ENCODE measurements at places on chromosomes 7 and 10.

DNA sequence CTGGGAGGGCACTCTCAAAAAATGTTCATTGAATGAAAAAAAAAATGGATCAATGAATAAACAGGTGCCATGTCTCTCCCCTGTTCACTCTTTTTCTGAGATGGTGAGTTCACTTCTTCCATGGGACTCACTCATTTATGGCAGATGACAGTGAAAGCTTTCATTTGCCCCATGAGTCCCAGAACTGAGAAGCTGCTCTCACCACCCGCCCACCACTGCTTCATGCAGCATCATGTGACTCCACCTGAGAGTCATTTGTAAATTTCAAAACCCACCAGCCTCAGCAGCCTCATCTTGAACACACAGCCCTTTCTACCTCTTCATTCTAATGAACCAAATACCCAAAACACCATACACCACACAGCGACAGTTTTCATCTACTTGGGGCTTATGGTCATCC is 64.9 kb downstream of the SCRN1 start:
- DNase-seq: no peak

DNA sequence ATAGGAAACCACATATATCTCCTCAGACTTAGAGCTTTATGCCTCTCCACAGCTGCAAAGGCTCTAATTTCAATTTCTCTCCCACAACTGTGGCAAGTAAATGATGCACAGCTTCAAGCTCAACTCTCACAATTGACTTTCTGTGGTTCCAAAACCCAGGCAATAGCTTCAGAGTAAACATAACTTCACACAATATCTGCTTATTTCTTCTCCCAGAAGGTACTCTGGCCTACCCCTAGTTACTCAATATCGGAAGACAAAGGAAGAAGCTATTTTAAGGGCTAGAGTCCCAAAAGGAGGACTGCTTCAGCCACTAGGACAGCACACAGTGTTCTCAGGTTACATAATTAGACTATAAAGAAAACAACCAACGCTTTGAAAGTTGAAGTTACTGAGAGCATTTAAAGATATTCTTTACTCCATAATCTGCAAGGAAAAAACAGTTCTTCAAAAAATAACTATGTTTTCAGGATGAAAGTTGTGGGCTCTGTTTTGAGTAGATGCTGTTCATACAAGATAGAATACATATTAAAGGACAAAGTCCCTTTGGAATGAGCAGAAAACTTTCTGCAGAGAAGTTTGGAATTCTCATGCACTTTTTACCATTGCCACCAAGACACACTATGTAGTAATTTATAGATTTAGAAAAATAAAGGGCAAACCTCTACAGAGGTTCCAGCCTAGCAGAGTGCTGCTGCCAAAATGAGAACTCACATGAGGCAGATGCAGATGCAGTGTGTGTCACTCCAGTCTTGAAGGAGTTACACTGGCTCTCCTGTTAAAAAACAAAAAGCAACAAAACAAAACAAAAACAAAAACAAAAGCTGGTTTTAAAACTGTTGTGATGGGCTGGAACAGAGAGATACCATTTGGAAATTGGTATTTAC is 81.8 kb downstream of the NT5C2 start:
- no peak for DNase-seq

DNA sequence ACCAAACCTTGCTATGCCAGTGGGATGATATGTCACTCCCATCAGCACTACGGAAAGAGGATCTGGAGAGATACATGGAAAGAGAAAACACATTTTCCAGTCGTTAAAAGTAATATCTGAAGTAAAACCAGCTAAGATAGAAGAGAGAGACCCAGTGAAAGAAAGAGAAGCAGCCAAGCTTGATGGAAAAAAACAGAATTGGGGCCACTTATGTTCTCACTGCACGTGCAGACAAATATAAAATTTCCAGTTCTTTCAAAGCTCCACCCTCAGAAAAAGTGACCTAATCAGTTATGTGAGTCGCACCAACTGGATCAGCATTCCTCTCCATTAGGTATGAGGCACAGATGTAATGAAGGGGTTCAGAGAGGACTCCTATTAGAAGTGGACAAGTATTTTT is 266.1 kb downstream of the MTERF1 start:
- DNase-seq: no peak

DNA sequence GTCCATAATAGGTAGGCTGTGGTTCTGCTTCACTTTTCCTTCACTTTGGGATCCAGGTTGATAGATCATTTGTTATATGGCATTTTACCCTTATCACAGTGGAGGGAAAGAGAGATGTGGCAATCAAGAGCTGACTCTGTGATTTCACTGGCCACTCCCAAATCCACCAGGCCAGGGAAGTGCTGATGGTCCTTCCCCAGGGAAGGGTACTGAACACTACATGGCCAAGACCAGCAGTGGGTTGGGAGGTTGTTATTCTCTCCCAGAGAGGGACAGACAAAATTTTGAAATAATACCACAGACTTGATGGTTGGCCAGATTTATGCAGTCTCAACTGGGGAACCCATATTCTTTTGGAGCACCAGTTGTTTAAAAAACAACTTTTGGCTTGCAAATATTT is 102.5 kb downstream of the SND1 start:
- DNase-seq: no peak

DNA sequence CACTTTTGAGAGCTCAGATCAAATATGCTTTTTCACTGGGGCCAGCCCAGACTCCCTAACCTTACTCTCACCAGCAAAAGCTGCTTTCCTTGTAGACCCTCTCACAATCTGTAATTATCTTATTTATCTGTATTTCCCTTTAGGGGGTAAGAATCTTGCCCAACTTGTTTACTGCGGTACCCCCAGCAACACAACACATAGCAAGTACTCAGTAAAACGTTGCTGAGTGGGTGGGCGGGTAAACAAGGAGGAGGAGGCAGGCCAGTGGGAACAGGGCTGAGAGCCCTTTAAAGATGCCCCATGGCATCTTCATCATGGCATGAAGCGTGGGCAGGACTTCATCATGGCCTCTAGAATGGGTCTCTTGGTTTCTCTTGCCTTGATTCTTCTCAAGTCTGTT is 64.2 kb downstream of the SORBS1 start:
- no peak for DNase-seq

DNA sequence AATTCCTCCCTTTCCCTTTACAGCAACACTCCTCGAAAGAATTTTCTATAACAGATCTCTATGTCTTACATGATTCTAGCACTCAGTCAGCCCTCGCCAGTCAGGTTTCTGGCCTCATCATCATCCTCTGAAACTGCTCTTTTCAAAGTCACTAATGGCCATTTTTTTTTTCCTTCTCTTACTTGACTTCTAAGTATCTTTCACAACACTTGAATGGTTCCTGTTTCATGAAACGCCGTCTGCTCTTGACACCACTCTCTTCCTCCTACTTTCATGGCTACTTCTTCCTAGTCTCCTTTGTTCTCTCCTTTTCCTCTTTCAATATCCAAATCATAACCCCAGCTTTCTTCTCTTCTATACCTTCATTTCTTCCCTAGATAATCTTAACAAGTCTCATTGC is 100.5 kb upstream of the NRP1 start:
- DNase-seq: no peak

GRCh38 chr7:158315326-158315725 is 272.3 kb downstream of the PTPRN2 start:
- no peak for DNase-seq

GRCh38 chr7:64599359-64599758 is 36.5 kb upstream of the ZNF680 start:
- DNase-seq: no peak

- DNase-seq: no peak
Observed at GRCh38 chr10:82409671-82410070, 534.7 kb downstream of the NRG3 start.

DNA sequence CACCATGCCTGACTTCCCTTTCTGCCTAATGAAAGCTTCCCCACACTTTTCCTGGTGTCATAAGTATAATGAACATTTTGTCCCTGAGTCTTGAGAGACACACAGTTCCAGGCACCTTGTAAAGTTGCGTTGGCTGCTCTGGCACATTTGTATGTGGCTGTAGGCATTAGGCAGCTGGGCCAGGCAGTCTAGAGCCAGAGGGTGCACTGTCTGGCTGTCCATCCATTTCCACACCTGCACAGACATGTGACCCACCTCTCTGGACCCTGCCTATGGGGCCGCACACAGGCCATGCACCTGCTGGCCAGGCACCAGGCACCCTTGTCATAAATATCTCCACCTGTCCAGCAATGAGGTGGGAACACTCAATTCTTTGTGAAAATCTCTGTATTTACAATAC is 54.7 kb upstream of the ANTXRL start:
- no peak for DNase-seq

- DNase-seq: no peak
Observed at GRCh38 chr7:151756076-151756731, 120.7 kb downstream of the PRKAG2 start.

DNA sequence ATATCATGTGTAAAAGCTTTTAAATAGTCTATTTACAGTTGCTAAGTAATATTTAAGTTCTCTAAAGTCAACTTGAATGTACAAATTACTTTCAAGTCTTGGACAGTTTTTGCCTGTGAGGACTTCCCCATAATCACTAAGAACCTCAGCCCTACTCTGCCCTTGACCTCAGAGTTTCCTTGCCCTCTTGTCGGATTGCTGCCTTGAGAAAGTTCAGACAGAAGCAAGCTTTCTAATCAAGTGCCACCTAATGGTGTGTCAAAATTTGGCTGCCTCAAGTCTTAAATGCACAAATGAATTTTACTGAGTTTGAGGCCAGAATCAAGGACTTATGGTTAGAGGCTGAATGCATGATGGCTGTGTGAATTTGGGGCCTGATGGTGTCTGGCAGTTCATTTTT is 88.3 kb upstream of the KAT6B start:
- peak; percentile 15 for DNase-seq

Data from ACHN (cell line).